ENCODE measurements at places on chromosomes 3 and 15. TPM values are rescaled to one million over a fixed set of nuclear protein-coding genes. Genes with fewer than 3 reads are reported as not detected.

HRG gene
- not detected for polyA plus RNA-seq

SPATA12 gene
- 0.05 TPM for polyA plus RNA-seq

- DNase-seq, result no peak
- H3K4me3 ChIP-seq, result no peak overlapping the region
- no peak overlapping the region for H3K27ac ChIP-seq
- H3K4me1 ChIP-seq, result no peaks in the 10 kb centered on the region
Measured at GRCh38 chr15:45871121-45871855, 236.5 kb downstream of the SQOR start.

- H3K27ac ChIP-seq, result no peak overlapping the region
- no peak overlapping the region for H3K4me3 ChIP-seq
- DNase-seq, result no peak
- no peaks in the 10 kb centered on the region for H3K36me3 ChIP-seq
- no peaks in the 10 kb centered on the region for H3K27me3 ChIP-seq
Measured at GRCh38 chr3:52155912-52156311, 1.7 kb upstream of the POC1A start.

DNA sequence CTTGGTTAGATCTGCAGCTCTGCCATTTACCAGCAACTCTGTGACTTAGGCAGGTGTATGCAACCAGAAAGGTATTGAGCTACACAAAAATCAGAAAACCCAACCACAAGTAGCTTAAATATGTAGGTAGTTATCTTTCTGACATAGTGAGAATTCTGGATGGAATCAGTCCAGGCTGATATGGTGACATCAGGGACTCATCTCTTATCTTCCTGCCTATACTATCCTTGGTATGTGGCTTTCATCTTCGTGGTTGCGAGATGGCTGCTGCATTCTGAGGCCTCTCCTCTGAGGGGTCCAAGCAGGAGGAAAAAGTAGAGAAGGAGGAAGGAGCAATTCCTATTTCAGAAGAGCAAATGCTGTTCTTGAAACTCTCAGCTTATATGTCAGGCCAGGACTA is 40.0 kb downstream of the CTDSPL start:
- no peaks in the 10 kb centered on the region for H3K36me3 ChIP-seq
- no peak overlapping the region for H3K4me3 ChIP-seq
- H3K27me3 ChIP-seq, result no peaks in the 10 kb centered on the region
- no peak overlapping the region for H3K27ac ChIP-seq
- H3K4me1 ChIP-seq, result peaks cover 66% of the 10 kb centered on the region
